ENCODE measurements at places on chromosomes 11 and 22. TPM values are rescaled to one million over a fixed set of nuclear protein-coding genes. Genes with fewer than 3 reads are reported as not detected.

GRCh38 chr11:131734871-131735270 is 364.5 kb downstream of the NTM start:
- no peaks in the 10 kb centered on the region for H3K4me1 ChIP-seq
- H3K27me3 ChIP-seq: peaks cover 26% of the 10 kb centered on the region

RAB39A gene
- total RNA-seq: 0.32 TPM

- H3K4me1 ChIP-seq: peaks cover 4% of the 10 kb centered on the region
- H3K27ac ChIP-seq: no peak overlapping the region
- no peak for DNase-seq
- no peaks in the 10 kb centered on the region for H3K27me3 ChIP-seq
Observed at GRCh38 chr22:44316393-44317122, 3.8 kb upstream of the SHISAL1 start.

GRCh38 chr22:25172153-25172552 is 27.5 kb upstream of the CRYBB3 start:
- no peaks in the 10 kb centered on the region for H3K27me3 ChIP-seq
- no peaks in the 10 kb centered on the region for H3K4me1 ChIP-seq
- H3K36me3 ChIP-seq: no peaks in the 10 kb centered on the region
- H3K27ac ChIP-seq: no peak overlapping the region

- H3K27me3 ChIP-seq: no peaks in the 10 kb centered on the region
- no peak overlapping the region for H3K4me3 ChIP-seq
- peaks cover 20% of the 10 kb centered on the region for H3K4me1 ChIP-seq
- H3K27ac ChIP-seq: no peak overlapping the region
- no peak for DNase-seq
Observed at GRCh38 chr22:32607086-32607485, 132.5 kb downstream of the FBXO7 start.

GRCh38 chr11:120660024-120660565 is 148.5 kb downstream of the GRIK4 start:
- H3K27me3 ChIP-seq: peaks cover 26% of the 10 kb centered on the region
- DNase-seq: no peak

JAM3 gene
- 29.8 TPM for total RNA-seq

OR52I1 gene
- total RNA-seq: not detected

MYEOV gene
- not detected for total RNA-seq

GRCh38 chr11:42552786-42553185 is 759.0 kb upstream of the API5 start:
- no peaks in the 10 kb centered on the region for H3K4me1 ChIP-seq
- no peaks in the 10 kb centered on the region for H3K27me3 ChIP-seq
- H3K4me3 ChIP-seq: no peak overlapping the region
- no peak overlapping the region for H3K27ac ChIP-seq
- H3K36me3 ChIP-seq: no peaks in the 10 kb centered on the region

- no peaks in the 10 kb centered on the region for H3K4me1 ChIP-seq
- no peaks in the 10 kb centered on the region for H3K36me3 ChIP-seq
- DNase-seq: no peak
- no peak overlapping the region for H3K27ac ChIP-seq
- no peaks in the 10 kb centered on the region for H3K27me3 ChIP-seq
- no peak overlapping the region for H3K4me3 ChIP-seq
Observed at GRCh38 chr11:14388352-14388751, 29.4 kb upstream of the RRAS2 start.

DNA sequence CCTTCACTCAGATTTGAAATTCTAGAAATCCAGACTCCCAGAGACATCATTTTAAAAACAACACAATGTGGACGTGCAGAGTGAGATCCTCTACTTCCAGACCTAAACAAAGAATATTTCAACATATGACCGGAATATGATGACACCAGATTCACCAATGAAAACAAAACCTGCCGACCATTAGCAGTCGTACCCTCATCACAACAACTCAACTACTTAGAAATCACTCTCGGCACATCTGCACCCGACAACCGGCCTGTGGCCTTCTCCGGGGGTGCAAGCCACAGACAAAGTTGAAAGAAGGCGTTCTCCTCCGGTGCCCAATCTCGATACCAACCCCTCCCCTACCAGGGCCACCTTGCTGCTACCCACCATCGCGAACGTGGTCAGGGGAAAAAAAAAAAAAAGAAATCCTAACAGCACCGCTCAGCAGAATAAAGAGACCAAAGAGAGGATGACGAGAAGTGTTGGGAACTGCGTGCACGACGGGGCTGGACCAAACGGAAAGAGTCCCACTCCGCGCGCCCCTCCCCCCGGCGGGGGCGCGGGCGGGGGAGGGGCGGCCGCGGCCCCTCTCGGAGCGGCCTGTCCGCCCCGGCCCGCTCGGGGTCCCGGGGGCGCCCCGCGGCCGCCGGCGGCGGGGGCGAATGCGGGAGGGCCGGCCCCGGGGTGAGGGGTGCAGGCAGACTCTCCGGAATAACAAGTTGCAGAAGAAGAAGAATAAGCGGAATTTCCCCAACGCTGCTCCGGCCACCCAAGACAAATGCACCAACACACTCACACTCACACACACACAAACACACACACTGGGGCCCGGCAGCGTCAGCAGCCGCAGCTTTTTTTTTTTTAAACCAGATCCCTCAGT is 1.7 kb downstream of the PHF21A start:
- peak; percentile 66 for DNase-seq
- H3K4me1 ChIP-seq: peaks cover 53% of the 10 kb centered on the region
- H3K36me3 ChIP-seq: no peaks in the 10 kb centered on the region
- H3K27me3 ChIP-seq: no peaks in the 10 kb centered on the region
- peak overlapping the region; percentile 71 for H3K4me3 ChIP-seq
- H3K27ac ChIP-seq: peak overlapping the region; percentile 97

GRCh38 chr22:27780161-27780575 is 21.4 kb downstream of the MN1 start:
- DNase-seq: no peak
- H3K4me1 ChIP-seq: peaks cover 63% of the 10 kb centered on the region
- no peaks in the 10 kb centered on the region for H3K36me3 ChIP-seq
- no peaks in the 10 kb centered on the region for H3K27me3 ChIP-seq

- no peaks in the 10 kb centered on the region for H3K27me3 ChIP-seq
- peaks cover 88% of the 10 kb centered on the region for H3K36me3 ChIP-seq
- H3K4me1 ChIP-seq: peaks cover 43% of the 10 kb centered on the region
Observed at GRCh38 chr22:49793871-49794270, 33.8 kb downstream of the BRD1 start.

- no peaks in the 10 kb centered on the region for H3K36me3 ChIP-seq
- H3K27ac ChIP-seq: no peak overlapping the region
- H3K4me3 ChIP-seq: no peak overlapping the region
- DNase-seq: peak; percentile 37
- H3K4me1 ChIP-seq: no peaks in the 10 kb centered on the region
Observed at GRCh38 chr11:38448284-38448683, 1850.2 kb upstream of the RAG2 start.

ADAMTS15 gene
- 23.6 TPM for total RNA-seq

HBE1 gene
- not detected for total RNA-seq

- no peaks in the 10 kb centered on the region for H3K36me3 ChIP-seq
- H3K27me3 ChIP-seq: no peaks in the 10 kb centered on the region
Observed at GRCh38 chr11:87239001-87239400, 201.3 kb downstream of the TMEM135 start.

GRCh38 chr11:128039140-128040021 is 548.0 kb downstream of the ETS1 start:
- H3K27ac ChIP-seq: no peak overlapping the region
- no peaks in the 10 kb centered on the region for H3K36me3 ChIP-seq
- peak; percentile 21 for DNase-seq
- no peaks in the 10 kb centered on the region for H3K27me3 ChIP-seq
- H3K4me3 ChIP-seq: no peak overlapping the region
- no peaks in the 10 kb centered on the region for H3K4me1 ChIP-seq

GRCh38 chr11:32821917-32822560 is 7.7 kb upstream of the PRRG4 start:
- no peaks in the 10 kb centered on the region for H3K27me3 ChIP-seq
- H3K4me3 ChIP-seq: no peak overlapping the region
- H3K27ac ChIP-seq: no peak overlapping the region
- H3K4me1 ChIP-seq: peaks cover 22% of the 10 kb centered on the region

DCUN1D5 gene
- 21.4 TPM for total RNA-seq

CATSPERZ gene
- total RNA-seq: not detected

- no peak overlapping the region for H3K27ac ChIP-seq
- no peaks in the 10 kb centered on the region for H3K36me3 ChIP-seq
- DNase-seq: no peak
- H3K4me1 ChIP-seq: no peaks in the 10 kb centered on the region
- H3K4me3 ChIP-seq: no peak overlapping the region
Observed at GRCh38 chr11:82767123-82767522, 33.5 kb upstream of the FAM181B start.

GRCh38 chr11:124875401-124875800 is 10.2 kb downstream of the ROBO3 start:
- H3K4me1 ChIP-seq: peaks cover 12% of the 10 kb centered on the region
- H3K36me3 ChIP-seq: no peaks in the 10 kb centered on the region
- DNase-seq: no peak
- no peaks in the 10 kb centered on the region for H3K27me3 ChIP-seq

DNA sequence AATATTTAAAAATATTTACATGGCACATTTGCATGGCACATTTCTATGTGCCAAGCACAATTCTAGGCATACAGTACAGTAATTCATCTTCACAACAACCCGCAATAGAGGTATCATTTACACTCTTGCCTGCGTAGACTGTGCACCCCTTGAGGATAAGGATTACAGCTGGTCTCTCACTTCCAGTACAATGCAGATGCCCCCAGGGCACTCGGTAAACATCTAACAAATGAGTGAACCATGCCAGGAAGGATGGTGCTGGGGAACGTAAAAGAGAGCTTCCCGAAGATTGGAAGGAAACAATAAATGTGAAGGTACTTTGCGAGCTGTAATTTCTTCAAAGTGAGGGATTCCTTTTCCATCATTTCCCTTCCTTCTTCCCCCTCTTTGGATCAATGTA is 1.3 kb downstream of the PRPF19 start:
- H3K27ac ChIP-seq: peak overlapping the region; percentile 92
- H3K4me3 ChIP-seq: peak overlapping the region; percentile 84
- peaks cover 39% of the 10 kb centered on the region for H3K36me3 ChIP-seq
- peaks cover 36% of the 10 kb centered on the region for H3K4me1 ChIP-seq
- no peak for DNase-seq

DNA sequence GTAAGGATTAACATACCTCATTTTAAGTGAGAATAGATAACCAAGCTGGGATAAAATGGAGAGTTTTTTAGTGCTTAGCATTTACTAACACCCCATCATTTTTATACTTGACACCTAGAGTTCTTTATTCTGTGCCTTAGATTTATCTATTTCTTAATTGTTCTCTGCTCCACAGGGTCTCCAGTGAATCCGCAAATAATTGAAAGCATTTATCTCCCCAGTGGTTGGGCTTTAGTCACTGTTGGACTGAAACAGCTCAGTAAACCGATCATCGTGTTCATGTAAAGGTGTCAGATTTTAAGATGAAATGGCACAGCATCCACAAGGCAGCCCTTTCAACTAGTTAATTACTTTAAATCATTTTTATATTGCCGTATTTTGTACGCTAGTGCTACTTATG is 17.8 kb upstream of the GRIA4 start:
- no peak overlapping the region for H3K4me3 ChIP-seq
- H3K36me3 ChIP-seq: no peaks in the 10 kb centered on the region
- no peak overlapping the region for H3K27ac ChIP-seq
- no peaks in the 10 kb centered on the region for H3K27me3 ChIP-seq
- no peaks in the 10 kb centered on the region for H3K4me1 ChIP-seq

STIP1 gene
- total RNA-seq: 81.8 TPM

- H3K4me3 ChIP-seq: peak within 1 kb of the TSS; percentile 71
- peaks cover 69% of the 10 kb centered on the region for H3K4me1 ChIP-seq
- DNase-seq: peak; percentile 42
- H3K36me3 ChIP-seq: no peaks in the 10 kb centered on the region
- H3K27me3 ChIP-seq: peaks cover 9% of the 10 kb centered on the region
- H3K27ac ChIP-seq: peak within 1 kb of the TSS; percentile 88
Observed at GRCh38 chr11:46918083-46918787, at the start of gene LRP4. TSS of gene LRP4 (minus strand) at chr11:46918550. CDS start at chr11:46918379, 171 bp downstream.

DNA sequence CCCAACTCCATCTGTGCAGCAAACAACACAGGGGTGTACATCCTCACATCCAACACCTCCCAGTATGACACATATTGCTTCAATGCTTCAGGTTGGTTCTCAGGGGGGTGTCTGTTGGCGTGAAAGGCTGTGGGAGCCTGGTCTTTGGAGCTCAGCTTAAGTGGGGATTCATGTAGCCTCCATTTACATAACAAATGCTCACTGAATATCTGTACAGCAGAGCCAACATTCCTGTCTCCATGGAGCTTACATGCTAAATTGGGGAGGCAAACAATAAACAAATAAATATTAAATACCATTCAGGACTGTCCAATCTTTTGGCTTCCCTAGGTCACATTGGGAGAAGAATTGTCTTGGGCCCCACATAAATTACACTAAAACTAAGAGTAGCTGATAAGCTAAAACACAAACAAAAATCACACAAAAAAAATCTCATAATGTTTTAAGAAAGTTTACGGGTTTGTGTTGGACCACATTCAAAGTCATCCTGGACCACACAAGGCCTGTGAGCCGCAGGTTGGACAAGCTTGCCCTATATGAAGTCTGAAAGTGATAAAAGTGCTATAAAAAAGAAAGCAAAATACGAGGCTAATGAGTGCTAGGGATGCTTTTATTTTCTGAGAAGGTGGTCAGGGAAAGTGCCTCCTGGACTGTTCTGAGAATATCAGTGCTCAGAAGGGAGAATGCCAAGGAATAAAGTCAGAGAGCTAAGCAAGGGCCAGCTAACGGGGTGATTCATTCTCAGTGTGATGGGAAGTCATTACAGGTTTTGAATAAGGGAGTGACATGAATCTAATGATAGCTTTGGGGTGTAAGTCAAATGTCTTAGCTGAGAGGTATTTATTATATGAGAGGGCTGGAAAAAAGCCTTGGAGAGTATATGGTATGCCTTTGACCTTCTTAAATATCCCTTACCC is 41.6 kb downstream of the CD44 start:
- no peak for DNase-seq
- peaks cover 58% of the 10 kb centered on the region for H3K36me3 ChIP-seq
- no peak overlapping the region for H3K4me3 ChIP-seq
- no peaks in the 10 kb centered on the region for H3K27me3 ChIP-seq
- H3K27ac ChIP-seq: no peak overlapping the region

DNA sequence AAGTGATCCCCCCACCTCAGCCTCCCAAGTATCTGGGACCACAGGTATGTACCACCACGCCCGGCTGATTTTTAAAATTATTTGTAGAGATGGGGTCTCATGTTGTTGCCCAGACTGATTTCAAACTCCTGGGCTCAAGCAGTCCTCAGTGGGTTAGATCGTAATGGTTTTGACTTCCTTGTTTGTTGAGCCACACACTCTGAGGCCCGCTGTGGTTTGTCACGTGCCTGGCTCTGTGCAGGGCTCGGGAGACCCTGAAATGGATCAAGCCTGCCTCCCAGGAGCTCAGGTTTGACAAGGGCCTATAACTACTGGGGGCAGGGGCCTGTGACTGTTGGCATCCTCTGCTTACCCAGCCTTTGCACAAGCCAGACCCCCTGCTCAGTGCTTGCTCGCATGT is 68.1 kb downstream of the MPPED1 start:
- H3K27me3 ChIP-seq: no peaks in the 10 kb centered on the region
- H3K27ac ChIP-seq: no peak overlapping the region
- H3K36me3 ChIP-seq: no peaks in the 10 kb centered on the region
- no peak overlapping the region for H3K4me3 ChIP-seq
- no peaks in the 10 kb centered on the region for H3K4me1 ChIP-seq
- no peak for DNase-seq

Data from heart right ventricle (tissue), 16 donors.